Nucleus accumbens (tissue), 56 donors: ENCODE measurements at places on chromosomes 12 and 14.

DNA sequence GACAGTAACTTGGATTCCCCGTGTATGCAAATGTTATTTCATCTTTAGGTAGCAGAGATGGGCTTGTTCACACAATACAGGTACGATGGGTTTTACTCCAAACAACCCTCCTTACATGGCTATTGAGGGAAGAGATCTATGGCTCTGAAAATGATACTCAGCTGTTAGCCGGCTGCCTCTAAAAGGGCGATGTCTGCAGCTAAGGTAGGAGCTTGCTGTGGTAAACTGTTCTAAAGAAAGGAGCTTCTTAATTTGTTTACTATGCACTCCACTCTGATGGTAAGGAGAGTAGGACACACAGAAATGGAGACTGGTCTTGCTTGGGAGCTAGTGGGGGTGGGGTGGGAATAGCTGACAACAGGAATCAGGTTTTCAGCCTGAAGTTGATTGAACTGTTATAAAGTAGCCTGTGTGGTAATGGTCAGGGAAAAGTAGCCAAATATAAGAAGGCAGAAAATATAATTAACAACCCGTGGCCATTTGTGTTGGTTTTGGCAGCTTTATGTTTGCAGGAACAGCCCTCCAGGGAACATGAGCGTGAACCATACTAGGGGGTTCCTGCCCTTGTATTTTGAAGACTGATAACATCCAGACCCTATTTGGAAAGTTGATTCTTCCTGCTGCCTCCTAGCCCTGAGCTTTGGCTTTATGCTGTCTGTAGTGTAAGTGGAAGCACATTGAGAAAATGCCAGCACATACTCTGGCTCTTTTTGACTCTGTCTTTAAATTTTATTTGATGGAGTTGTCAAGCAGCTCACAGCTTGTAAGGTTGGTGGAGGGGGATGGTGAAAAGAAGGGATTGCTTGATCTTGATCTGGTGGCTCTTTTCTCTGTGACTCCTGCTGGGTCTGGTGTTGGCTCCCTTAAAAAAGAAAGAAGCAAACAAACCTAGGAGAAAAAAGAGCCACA lies 929.8 kb downstream of the DIO2 start:
- DNase-seq = no peak

- no peak for DNase-seq
Observed at GRCh38 chr14:99441157-99441870, 39.3 kb downstream of the SETD3 start.

DNA sequence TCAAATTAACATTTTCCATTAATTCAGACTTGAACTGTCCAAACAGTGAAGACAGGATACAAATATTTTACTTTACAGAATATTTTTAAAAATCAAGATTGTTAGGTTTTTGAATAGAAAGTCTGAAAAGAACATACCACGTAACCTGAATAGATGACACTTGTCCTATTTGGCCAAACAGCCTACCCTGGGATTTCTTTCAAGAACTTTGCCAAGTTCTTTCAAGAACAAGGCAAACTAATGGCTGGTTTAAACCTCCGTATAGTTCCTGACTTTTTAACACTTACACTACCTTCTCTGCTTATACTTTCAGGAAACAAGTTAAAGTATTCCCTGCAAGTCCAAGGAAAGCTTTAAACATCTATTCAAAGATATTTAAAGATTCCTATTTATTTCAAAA lies 35.0 kb downstream of the MAP4K5 start:
- DNase-seq = no peak

- no peak for DNase-seq
Observed at GRCh38 chr12:120925740-120926563, 21.8 kb upstream of the SPPL3 start.

DNA sequence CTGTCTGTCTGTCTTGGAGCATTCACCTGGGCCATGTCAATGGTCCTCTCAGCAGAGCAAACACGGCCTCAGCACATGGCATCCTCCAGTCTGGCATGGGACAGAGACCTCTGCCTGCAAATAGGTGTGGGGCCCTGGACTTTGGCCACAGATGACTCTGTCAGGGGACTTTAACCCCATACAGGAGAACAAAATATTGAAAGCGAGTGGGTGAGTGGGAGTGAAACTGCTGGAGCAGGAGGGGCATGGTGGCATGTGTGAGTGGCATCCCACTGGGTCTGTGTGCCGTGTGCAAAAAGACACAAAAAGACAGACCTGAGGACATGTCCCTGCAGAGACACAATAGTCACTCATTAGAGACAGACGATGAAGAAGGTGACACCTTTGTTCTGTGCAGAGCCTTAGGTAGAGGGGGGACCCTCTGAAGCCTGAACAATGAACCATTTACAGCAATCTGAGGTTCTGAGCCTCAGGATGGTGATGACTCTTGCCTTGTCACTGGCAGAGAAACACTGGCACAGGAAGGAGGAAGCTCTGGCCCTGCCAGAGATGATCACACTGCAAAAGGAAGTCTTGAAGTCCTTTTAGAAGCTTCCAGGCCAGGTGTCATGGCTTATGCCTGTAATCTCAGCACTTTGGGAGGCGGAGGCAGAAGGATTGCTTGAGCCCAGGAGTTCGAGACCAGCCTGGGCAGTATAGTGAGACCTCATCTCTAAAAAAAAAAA lies 7.5 kb downstream of the LAG3 start:
- no peak for DNase-seq

- no peak for DNase-seq
Observed at GRCh38 chr14:106657460-106657859, 1131.1 kb downstream of the TMEM121 start.

GRCh38 chr14:78982551-78982950 lies 812.4 kb downstream of the NRXN3 start:
- no peak for DNase-seq

DNA sequence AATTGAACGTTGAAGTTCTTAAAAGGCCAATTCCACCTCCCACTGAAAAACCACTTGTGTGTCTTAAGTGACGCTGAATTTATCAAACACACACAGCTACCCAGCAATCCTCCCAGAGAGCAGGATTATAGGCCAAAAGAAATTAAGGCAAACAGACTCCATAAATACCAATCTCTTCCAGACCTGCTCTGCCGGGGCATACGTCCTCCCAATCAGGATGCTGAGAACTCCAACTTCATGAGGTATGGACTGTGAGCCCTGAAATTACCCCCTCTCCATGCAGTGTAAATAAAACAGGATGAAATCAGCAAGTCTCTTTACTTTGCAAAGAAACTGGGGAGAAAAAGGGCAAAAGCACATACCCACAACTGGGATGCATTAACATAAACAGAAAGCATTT lies 265.2 kb downstream of the KSR2 start:
- DNase-seq = no peak

DNA sequence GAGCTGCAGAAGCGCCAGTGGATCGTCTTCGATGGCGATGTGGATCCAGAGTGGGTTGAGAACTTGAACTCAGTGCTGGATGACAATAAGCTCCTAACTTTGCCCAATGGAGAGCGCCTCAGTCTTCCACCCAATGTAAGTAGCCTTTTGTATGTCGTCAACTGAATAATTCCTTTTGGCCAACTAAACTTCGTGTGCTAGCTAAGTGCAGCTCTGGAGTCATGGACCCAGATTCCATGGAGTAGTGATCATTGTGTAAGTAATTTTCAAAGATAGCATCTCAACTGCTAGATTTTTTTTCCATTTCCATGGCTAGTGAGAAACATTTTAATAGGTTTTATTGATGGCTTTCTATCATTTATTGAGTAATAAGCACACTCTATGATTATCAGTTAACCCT lies 48.0 kb downstream of the DYNC1H1 start:
- no peak for DNase-seq

DNA sequence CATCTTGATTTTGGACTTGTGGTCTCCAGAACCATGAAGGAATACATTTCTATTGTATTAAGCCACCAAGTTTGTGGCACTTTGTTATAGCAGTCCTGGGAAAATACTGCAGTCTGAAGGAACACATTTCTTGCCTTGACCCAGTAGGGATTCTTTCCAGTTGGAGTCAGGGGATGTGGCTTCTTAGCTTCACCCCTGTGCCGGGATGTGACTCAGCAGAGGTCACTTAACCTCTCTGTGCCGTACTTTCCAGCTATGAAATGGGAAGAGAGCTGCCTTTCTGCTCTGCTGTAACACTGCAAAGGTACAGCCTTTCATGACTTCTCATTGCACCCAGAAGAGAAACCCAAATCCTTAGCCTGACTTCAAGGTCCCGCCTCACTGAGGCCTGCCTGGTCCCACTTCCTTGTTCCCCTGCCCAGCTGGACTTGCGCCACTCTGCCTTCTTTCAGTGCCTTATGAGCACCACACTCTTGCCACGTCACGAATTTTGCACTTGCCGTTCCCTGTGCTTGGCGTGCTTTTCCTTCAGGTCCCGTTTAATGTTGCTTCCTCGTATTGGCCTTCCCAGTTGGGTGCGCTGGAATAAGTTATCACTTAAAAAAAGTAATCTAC lies 24.2 kb downstream of the CHST11 start:
- DNase-seq = no peak

DNA sequence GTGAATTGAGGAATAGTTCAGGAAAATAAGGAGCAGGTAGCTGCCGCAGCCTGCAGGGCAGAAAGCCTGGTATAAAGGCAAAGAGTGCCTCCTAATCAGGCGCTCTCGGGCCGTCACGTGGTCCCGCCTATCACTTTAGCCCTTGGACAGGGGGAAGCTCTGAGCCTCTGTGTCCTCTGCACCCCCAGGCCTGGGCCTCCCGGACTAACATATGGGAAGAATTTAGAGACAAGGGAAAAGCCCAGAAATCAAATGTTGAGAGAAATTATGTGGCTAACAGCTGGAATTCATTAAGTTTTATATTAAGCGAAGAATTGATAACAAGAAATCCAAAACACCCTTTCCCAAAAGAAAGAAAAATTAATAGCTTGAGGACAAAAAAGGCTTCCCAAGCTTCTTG lies 417.7 kb downstream of the ATP23 start:
- no peak for DNase-seq

GRCh38 chr12:103877934-103878510 lies 37.0 kb upstream of the NT5DC3 start:
- DNase-seq = peak; percentile 3

DNA sequence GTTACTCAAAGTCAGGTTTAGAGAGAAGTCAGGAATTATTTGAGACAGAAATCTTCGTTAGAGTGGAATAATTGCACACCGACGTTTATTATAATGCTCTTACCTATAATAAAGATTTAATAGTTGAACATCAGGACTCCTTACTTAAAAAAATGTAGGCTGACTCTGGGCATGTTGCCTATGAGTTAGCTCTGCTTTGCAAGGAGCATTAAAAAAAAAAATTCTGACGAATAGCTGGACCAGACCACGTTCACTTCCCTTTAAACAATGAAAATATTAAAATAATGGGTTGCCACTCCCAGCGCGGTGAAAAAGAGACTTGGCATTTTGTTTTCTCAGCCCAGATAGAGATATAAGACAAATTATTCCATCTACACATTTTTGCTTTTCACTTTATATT lies 574 bp upstream of the FANCM start:
- DNase-seq = no peak

GRCh38 chr12:78531831-78532458 lies 332.6 kb upstream of the SYT1 start:
- DNase-seq = no peak

- peak; percentile 53 for DNase-seq
Observed at GRCh38 chr12:48996794-48997718, 2.1 kb downstream of the DDN start.

GRCh38 chr12:122072031-122072970 lies 6.3 kb upstream of the MLXIP start:
- no peak for DNase-seq

GRCh38 chr12:121461048-121461447 lies 61.1 kb downstream of the RNF34 start:
- no peak for DNase-seq

- no peak for DNase-seq
Observed at GRCh38 chr14:38210587-38211216, 3.0 kb downstream of the SSTR1 start.

GRCh38 chr12:110750784-110751461 lies 8.2 kb upstream of the PPP1CC start:
- no peak for DNase-seq

DNA sequence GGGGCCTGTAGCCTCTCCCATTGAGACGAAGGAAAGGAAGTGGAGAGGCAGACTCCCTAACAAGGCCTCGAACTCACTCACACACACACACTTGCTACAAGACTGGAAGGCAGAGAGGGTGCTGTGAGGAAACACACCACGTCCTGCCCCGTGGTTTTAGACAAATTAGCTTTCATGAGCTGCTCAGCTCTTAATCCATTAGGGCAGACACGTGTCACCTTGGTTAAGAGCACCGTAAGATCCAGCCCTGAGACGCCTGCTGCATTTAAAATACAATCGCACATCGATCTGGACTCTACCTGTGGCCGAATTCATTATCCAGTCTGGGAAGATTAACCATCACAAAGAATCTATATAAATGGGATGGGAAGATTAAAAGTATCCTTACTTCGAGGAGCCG lies 72.0 kb downstream of the RIMBP2 start:
- DNase-seq = no peak

- no peak for DNase-seq
Observed at GRCh38 chr14:53295985-53296582, 143.0 kb upstream of the DDHD1 start.

DNA sequence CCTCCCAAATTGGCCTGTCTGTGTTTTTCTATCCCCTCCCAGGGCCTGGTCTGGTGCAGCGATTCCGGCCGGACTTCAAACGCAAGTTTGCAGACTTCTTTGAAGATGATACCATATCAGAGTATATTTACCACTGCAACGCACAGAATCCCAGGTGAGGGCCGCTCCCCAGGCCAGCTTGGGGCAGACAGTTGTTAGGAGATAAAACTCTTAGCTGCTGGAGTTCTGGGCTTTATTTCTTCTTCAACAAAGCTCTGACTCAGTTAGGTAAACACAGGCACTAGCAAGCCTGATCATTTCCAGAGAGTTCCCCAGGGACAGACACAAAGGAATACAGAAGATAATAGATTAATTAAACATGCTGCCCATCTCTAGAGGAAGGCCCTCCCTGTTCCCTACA lies 8.3 kb downstream of the ABHD4 start:
- no peak for DNase-seq

DNA sequence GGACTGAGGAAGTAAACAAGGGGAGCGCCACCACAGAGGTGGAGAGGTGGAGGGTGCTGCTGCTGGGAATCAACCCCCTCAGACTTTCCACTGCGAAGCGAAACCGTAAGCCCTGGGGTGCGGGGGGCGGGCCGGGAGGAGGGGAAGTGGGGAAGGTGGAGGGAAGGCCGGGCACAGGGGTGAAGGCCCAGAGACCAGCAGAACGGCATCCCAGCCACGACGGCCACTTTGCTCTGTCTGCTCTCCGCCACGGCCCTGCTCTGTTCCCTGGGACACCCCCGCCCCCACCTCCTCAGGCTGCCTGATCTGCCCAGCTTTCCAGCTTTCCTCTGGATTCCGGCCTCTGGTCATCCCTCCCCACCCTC lies at the start of gene LAG3:
TSS of gene LAG3 (plus strand) at position 190 of the 365 bp plus-strand sequence. CDS start 333 bp downstream, outside the sequence.
- DNase-seq = no peak

- no peak for DNase-seq
Observed at GRCh38 chr14:100893228-100893601, 10.3 kb downstream of the RTL1 start.

DNA sequence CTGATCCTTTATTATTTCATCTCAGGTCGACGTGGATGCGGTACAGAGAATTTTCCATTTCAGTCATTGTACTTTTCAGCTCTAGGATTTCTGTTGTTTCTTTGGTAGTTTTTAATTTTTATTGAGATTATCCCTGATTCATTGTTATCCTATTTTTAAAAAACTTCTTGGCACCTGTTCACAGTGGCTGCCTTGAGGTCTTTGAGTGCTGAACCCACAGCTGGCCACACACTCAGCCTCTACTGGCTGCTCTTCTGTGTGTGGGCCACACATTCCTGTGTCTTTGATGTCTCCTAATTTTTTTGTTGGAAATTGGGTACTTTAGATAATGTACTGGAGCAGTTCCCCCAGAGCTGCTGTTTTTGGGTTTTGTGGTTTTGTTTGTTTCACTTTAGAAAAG lies 37.7 kb upstream of the ASPG start:
- no peak for DNase-seq
